Activated CD4-positive, alpha-beta T cell treated with anti-CD3 and anti-CD28 coated beads for 24 hours (primary cell): ENCODE measurements at places on chromosomes 1 and 21.

- DNase-seq = no peak
Measured at GRCh38 chr1:41933106-41933505, 14.4 kb upstream of the HIVEP3 start.

- no peak for DNase-seq
Measured at GRCh38 chr1:167114725-167115124, 20.9 kb downstream of the STYXL2 start.

- no peak for DNase-seq
Measured at GRCh38 chr1:72286401-72286800, 4.1 kb upstream of the NEGR1 start.

GRCh38 chr1:168400139-168400538 is 119.5 kb downstream of the TBX19 start:
- no peak for DNase-seq

DNA sequence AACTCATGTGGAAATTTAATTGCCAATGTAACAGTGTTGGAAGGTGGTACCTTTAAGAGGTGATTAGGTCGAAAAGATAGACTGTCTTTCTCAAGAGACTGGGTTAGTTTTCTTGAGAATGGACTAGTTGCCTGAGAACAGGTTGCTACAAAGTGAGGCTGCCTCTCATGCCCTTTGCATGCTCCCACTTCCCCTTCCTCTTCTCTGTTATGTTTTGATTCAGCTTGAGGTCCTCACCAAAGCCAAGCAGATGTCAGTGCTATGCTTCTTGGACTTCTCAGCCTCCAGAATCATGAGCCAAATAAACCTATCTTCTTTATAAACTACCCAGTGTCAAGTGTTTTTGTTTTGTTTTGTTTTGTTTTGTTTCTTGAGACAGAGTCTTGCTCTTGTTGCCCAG is 187.0 kb upstream of the RUNX1 start:
- DNase-seq = no peak

DNA sequence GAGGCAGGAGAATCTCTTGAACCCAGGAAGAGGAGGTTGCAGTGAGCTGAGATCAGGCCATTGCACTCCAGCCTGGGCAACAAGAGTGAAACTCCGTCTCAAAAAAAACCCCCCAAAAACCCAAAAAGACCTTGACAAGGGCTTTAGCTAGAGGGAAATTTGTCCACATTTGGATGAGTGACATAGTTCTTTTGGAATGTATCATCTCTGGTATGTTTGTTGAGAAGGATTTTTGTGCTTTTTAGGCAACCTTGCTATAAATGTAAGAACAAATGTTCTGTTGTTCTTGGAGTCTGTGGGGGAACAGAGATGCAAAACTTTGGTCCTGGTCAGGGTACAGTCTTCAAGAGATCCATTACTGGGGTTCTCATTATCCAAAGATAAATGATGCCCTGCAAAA is 28.9 kb downstream of the INAVA start:
- no peak for DNase-seq

DNA sequence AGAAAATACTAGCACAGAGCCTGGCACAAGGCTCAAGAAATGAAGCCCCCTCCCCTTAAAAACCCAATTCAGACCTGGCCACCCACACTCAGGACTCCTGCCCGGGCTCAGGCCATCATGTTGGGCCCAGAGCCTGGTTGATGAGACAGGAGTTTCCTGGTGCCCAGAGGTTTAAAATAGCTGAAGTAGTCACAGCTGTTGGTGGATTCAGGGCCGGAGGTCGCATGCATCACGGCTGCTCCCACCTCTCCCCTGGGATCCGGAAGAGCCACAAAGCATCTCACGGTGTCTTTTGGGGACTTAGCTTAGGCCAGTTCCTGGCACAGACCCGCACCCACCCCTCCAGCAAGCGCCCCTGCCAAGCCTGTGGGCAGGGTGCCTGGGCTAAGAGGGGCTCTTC is 2.6 kb upstream of the PADI2 start:
- no peak for DNase-seq
